ENCODE measurements at places on chromosomes 5 and 9.

DNA sequence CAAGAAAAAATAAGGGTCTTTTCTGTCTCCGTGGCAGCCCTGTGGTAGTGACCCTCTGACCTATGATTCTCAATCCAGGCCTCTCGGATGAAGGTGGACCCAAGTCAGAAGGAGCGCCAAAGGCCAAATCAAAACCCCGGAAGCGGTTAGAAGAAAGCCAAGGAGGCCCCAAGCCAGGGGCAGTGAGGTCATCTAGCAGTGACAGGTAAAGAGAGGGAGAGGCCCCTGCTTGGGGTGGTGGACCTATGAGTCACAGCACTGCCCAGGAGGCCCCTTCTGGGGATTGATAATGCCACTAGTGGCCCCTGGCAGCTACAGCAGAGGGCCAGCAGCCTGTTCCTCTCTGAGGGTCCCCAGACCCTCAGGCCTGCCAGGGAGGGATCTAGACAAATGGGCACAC is 6.4 kb upstream of the SLC2A8 start:
- no peak for DNase-seq

GRCh38 chr9:68433531-68434110 is 77.2 kb downstream of the PGM5 start:
- no peak for DNase-seq

DNA sequence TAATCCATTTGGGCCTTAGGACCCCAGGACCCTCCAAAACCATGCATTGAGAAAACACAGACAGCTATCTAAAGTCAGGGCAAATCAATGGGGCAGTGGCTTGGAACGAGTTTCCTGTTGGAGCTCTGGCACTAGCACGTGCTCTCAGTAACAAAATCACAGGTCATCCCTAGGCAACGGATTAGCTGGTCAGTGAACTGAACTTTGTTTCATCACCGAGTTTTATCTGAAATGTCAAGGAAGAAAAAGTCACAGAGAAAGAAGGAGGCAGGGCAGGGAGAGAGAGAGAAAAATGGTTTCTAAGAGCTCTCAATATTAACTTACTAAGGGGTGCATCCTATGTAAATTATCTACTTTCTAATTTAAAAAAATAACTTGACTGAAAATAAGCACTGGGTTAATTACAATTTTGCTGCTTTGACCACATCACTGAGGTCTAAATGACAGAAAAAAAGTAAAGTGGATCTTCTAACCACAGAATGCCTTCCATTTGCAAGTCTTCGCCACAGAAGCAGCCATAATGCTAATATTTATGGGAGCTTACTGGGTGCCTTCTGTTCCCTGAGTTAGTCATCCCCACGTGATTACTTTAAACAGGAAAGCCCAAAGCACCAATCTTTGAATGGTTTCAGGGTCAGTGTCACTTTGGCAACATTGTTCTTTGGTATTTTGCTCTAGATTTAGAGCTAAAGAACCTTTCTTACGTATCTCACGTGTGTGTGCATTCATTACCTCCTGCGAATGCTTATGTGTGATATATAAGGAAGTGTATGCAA is 503.9 kb downstream of the RASEF start:
- no peak for DNase-seq

GRCh38 chr5:172849606-172850453 is 15.8 kb downstream of the ERGIC1 start:
- no peak for DNase-seq

DNA sequence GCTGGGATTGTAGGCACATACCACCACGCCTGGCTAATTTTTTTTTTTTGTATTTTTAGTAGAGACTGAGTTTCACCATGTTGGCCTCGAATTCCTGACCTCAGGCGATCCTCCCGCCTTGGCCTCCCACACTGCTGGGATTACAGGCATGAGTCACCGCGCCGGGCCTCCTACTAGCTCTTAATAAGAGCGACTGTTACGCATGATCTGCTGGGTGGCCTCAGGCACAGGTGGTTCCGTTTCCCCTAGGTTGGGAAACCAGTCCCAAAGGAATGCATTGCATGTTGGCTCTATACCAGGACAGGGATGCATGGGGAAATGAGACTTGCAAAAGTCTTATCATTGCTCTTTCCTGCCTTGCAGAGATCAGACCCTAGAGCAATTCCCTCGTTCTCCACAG is 184.7 kb upstream of the PPP1R26 start:
- DNase-seq, result no peak

DNA sequence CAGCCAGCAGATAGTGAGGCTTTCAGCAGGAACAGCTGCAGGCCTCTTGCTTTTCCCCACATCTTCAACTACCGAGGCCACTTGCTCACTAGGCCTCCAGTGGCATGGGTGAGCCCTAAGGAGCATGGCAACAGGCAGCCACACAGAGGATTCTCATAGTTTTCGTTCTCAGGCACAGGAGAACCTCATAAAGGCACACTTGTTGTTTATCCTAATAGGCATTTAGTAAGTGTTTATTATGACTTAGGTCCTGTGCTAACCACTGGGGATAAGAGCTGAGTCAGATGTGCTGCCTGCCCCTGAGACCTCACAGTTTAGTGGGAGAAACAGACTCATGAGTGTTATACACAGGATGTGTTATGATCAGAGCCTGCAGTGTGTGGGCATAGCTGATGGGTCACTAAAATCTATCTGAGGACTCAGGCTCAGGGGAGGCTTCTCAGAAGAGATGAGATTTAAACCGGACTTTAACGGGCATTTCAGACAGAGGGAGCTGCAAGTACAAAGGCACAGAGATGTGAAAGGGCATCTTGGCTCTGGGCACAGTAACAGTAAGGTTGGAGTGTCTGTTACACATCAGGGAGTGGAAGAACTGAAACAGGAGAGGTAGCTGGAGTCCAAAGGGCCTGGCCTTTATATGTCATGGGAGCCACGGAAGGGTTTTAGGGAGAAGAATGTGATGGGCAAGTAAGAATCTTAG is 21.0 kb upstream of the HEMGN start:
- DNase-seq, result no peak

GRCh38 chr5:33530183-33531036 is 89.6 kb downstream of the TARS1 start:
- peak; percentile 28 for DNase-seq

DNA sequence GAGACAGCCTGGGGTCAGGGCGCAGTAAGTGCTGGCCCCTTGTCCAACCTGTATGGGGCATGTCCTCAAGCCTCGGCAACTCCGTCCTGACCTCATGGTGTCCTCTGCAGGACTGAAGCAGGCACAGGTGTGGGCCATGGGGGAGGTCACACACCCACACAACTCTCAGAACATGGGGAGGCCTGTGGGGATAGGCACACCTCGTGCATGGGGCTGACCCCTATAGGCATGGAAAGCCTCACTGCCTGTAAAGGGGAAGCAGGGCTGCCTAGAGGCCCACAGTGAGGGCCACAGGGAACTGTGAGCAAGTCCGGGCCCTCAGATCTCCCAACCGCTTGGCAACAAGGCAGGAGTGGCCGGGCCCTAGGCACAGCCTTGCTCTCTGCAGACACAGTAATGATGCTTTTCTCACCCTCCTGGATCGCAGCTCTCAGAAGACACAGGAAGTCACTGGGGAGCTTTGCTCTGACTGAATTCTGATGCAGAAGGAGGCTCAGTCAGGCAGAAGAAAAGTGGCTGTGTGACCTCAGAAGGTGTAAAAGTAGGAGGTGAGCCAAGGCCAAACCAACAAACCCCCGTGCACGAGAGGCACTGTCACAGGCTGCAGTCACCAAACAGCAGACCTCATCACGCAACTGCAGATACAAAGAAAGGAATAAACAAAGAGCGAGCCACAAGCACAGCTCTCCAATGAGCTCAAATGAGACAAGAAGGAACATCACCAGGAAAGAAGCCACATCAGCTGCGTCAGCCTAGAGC is 5.4 kb downstream of the IPPK start:
- no peak for DNase-seq

GRCh38 chr9:9924376-9924775 is 688.4 kb downstream of the PTPRD start:
- DNase-seq, result no peak

- DNase-seq, result peak; percentile 26
Observed at GRCh38 chr9:73565833-73566465, 414.3 kb downstream of the ANXA1 start.

DNA sequence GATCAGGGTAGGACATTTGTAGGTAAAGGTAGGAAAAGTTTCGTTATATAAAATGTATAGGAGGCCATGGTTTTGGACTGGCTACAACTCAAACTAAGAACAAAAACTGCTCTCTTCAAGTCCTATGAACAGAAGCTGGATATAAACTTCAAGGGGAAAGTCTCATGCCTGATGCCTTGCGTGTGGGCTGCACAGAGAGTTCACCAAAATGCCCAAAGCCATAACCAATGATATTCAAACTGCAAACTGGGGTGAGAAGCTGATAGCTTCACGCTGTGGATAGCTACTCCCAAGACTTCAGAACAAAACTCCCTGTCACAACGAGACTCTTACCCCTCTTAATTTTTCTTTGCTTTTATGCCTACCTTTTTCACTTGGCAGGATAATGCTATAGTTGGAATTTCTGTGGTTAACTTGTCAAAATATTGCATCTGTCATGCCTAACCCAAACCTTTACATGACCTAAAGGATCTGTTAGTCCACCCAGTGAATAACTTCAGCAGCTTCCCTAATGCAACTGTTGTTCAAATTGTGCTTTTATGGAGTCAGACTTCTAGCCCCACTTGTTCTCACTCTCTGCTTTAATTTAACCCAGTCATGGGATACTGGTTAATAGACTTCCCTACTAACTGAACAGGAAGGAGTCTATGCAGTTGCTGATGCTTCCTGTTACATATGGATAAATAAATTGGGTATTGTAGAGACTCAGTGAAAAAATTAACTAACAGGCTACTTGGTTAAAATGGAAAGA is 71.9 kb downstream of the SFXN1 start:
- DNase-seq, result no peak

- no peak for DNase-seq
Observed at GRCh38 chr5:53418826-53419658, 61.4 kb upstream of the FST start.

- DNase-seq, result no peak
Observed at GRCh38 chr9:126354887-126355770, 28.5 kb downstream of the MVB12B start.

DNA sequence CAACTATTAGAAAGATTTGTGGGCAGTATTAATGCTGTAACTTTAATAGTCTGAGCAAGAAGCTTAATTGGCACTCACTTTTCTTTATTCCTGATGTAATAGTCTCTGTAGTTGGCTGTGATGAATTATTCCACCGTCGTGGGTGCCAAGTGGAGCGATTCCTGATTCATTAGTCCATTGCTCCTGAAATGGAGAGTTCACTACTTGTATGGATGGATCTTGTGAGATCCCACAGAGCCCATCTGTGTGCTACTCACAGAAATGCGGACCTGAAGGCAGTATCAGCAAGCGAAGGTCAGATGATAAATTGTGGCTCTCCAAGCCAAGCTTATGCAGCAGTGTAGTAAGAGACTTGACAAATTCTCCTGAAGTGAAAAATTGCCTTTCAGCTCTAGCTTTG is 212.2 kb downstream of the CHSY3 start:
- no peak for DNase-seq

- DNase-seq, result no peak
Observed at GRCh38 chr5:98334946-98335345, 438.5 kb upstream of the RGMB start.

DNA sequence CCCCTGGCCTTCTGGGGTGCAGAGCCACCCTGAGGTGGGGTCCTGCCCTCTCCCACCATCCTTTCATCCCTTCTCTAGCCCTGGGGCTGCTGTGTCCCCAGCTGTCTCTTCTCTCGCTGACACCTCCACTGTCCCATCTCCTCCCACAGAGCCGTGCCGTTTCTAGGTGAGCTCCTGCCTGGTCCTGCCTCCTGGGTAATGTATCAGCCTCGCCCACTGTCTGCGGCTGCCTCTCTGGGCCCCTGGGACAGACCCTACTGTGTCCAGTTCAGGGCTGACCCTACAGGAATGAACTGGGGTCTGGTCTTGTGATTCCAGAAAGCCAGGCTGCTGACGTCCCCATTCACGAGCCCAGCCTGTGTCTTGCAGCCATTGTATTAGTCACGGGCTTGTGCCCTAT is 4.1 kb downstream of the PAEP start:
- no peak for DNase-seq
